GM12878 (cell line): ENCODE measurements at places on chromosomes 3 and 15. TPM values are rescaled to one million over a fixed set of nuclear protein-coding genes. Genes with fewer than 3 reads are reported as not detected.

The ABI3BP gene
- polyA plus RNA-seq = 0.17 and 0.20 TPM in 2 replicates

The ACAP2 gene
- 40.0 and 41.1 TPM in 2 replicates for polyA plus RNA-seq

The KBTBD13 gene
- not detected in 2 replicates for polyA plus RNA-seq

The GNL3 gene
- polyA plus RNA-seq = 256 and 271 TPM in 2 replicates
